ENCODE measurements at places on chromosomes 6 and 20.

- no peak for DNase-seq
Measured at GRCh38 chr6:32905078-32905477, 35.8 kb downstream of the HLA-DMB start.

DNA sequence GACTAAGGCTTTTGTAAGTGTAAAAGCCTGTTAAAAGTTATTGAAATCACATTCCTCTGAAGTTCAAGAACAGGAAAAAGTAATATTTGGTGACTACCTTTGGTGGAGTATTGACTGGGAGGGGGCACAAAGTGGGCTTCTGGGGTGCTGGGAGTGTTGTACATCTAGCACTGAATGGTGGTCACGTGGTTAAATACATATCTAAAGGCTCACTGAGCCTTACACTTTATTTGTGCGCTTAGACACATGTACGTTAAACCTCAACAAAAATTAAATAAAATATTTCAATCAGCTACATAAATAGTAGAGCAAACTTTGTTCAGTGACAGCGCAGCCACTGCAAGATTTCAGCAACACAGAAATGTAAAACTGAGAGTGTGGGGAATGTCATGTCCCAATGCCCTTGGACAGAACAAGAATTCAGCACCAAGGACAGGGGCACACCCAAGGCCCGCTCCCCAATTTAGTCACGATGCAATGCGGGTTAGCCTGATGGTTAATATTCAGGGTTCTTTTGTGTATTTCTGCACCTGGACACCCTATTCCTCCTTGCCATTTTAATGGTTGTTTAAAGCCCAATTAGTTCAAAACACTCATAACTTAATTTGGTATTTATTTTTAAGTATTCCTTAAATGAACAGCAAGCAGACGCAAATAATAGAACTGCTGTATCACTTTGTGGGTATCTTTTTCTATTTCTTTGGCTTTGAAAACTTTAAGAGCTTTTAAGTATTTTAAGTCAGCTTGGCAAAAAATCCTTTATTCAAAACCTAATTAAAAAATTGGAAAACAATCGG lies 37.4 kb downstream of the ANGPT4 start:
- DNase-seq: peak; percentile 18

- no peak for DNase-seq
Measured at GRCh38 chr6:90175627-90176538, 120.8 kb downstream of the BACH2 start.

GRCh38 chr6:154432533-154433476 lies 76.2 kb upstream of the IPCEF1 start:
- no peak for DNase-seq

DNA sequence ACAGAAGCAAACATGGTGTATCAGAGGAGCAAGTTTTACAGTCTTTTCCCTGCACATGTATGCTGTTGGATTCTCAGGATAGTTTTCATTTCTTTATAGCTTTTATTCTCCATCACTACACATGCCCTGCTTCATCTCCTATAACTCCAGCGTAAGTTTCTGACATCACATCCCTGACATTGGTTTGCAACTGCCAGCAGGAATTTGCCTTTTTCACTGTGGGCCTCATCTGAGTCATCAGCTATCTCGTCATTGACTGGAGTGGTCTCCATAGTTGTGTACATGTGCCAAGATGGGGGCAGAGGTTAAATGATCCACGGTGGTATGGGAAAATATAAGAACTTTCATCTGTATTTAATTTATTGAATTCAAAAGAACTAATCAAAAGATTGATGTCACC lies 96.7 kb downstream of the SLX4IP start:
- DNase-seq: no peak

DNA sequence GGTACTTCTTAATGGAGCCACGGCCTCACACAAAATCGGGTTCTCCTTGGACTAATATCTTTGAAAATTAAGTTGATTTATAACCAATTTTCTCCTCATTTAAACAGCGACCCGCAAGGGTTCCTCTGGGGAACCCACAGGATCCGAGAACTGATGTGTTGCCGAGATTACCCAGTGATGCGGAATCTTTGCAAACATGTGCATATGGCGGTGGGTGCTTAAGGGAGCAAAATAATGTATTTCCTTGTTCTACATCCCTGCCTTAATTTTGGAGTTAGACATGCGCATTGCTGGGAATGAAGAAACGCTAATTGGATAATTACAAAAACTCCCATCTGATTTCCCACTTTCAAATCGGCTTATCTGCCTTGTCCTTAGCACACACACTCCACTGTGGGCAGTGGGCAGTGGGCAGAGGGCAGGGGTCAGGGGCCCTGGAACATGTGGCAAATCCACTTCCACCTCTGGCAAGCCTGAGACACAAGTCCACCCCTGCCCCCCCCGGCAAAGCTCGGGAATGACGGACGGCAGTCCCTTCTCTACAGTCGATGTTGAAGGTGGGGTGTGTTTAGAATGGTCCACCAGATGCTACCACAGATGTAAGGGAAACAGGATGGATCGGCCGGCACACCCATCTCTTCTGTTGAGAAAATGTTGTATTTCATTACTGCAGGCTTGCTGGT lies 137.4 kb upstream of the CDH4 start:
- DNase-seq: no peak

- DNase-seq: peak; percentile 41
Measured at GRCh38 chr20:36572701-36573102, 695 bp upstream of the TGIF2 start.

DNA sequence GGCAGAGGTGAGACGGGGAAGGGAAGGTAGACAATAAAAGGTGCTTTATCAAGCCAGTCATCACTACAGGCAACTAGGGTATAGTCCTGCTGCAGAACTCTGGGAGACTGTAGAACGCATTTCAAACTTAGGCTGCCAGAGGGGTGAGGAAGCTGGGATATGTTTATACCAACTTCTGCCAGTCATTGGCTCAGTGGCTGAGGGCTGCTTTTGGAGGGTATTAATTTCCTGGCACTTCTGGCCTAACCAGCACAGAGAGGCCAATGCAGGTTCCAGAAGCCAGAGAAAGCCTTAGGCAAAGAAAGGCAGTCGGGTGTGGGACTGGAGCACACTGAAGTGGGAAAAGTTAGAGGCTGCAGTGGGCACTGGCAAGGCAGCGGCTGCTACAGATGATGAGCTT lies 3.9 kb upstream of the CPNE5 start:
- no peak for DNase-seq

DNA sequence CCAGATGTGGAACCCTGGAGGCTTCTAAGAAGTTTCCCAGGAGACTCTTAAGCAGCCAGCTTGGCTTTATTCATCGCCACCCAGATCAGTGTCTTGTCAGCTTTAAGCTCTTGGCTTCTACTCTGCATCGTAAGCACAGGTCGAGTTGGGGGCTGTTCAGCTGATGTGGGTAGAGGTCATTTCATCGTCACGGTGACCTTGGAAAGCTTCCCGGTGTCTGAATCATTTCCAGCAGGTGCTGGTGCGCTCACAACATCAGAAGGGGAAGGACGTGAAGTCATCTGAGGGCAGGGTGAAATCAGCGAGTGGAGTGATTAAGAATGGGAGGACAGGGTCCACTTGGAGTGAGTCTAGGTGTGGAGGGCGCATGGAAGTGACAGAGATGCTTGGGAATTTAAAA lies 112.6 kb downstream of the SASH1 start:
- DNase-seq: no peak

- DNase-seq: no peak
Measured at GRCh38 chr6:14051355-14051754, 66.2 kb upstream of the CD83 start.

GRCh38 chr6:82617648-82618047 lies 254.0 kb downstream of the TPBG start:
- no peak for DNase-seq

- DNase-seq: peak; percentile 35
Measured at GRCh38 chr20:43751167-43752050, 24.6 kb upstream of the GTSF1L start.

- no peak for DNase-seq
Measured at GRCh38 chr6:33061987-33062386, 11.5 kb downstream of the HLA-DPA1 start.

GRCh38 chr6:78709021-78709420 lies 158.3 kb upstream of the IRAK1BP1 start:
- no peak for DNase-seq

DNA sequence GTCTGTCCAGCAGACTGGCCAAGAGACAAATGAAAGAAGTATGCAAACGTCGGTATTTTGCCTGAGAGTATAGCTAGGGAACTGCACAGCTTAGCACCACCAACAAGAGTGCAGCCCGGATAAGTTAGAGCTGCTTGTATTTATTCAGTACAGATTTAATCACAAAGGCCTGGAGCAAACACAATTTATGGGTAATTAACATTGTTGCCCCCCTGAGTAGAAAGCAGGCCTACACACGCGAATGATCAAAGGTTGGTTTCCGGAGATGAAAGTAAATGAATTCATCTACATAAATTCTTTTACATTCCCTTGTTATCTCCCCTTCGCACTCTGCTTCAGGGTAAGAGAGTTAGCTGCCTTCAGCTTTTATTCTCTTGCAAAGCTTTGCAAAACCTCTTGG lies 24.7 kb upstream of the CRISP1 start:
- DNase-seq: no peak

DNA sequence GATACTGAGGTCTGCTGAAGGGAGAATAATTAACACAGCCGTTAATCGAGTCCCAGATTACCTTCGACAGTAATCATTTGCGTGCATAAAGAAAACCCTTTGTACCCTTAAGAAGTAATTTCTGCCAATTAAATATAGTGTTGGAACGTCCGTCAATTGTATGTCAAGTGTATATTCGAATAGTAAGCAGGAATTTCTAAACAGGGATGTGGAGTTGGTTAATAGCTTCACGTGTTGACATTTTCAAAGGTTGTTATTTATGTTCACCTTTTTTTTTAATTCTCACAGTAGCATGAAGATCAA lies 798 bp upstream of the SNAP91 start:
- no peak for DNase-seq

- no peak for DNase-seq
Measured at GRCh38 chr6:13526727-13527670, 39.6 kb upstream of the GFOD1 start.

DNA sequence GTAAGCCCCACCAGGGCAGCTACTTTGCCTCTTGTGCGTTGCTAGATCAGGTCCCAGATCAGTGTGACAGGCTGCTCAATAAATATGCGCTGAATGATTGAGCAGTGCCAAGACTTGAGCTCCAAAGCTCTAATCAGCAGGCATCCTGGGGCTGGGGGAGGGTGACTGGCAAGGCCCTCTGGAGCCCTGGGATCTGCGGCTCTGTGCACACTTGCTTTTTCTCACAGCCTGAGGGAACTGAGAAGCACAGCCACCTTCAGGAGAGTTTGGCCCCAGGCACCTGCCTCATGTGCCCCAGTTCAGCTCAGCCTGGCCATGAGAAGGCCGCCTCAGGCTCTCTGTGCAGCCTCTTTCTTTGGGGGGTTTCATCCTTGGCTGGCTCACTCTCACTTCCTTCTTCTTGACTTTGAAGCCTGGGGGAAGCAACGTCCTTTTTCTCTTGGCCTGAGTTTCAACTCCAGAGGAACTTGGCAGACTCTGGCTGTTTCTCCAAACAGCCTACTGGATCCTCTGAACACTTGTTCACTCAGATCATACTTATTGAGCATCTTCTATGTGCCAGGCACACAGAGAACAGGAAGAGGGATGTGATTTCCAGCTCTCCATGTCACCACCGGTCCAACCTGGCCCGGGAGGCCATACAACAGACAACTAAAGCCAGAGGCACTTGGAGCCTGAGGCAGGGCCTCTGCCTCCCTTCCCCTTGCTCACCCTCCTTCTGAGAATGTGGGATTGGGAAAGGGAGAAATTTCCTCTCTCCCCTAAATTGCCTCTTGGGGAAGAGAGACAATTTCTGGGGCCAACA lies 114.0 kb downstream of the VEGFA start:
- DNase-seq: no peak

DNA sequence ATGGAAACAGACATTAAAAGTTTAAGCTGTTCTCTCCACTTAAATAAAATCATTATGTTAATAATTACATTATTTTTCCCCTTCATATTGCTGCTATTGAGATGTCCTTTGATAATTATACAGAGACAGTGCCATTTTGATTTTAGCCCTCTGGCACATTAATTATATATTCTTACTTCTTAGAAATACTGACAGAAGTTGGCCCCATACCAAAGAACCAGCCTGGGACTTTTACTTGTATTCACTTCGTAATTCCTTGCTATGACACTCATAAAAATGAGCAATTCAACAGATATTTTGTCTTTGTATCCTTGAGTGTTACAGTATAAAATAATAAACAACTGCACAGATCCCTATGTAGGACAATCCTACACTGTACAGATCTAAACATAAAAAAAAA lies 743.7 kb downstream of the TBC1D32 start:
- no peak for DNase-seq

GRCh38 chr20:1893721-1894470 lies 1.3 kb upstream of the SIRPA start:
- no peak for DNase-seq

GRCh38 chr6:170090561-170090960 lies 200.3 kb downstream of the DLL1 start:
- no peak for DNase-seq

DNA sequence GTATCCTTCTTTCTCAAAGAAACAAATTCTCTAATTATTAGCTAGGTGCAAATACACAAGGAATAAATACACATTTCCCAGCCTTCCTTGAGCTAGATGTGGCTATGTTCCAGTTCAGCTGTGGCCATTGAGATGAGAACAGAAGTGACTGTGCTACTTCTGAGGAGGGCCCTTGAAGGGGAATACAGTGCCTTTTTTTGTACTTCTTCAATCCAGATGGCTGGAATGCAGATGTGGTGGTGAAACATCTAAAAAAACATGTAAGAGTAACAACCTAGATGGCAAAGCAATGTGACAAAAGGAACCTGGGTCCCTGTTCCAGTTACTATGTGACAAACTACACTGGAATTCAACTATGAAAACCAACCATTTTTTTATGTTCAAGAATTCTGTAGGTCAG lies 115.4 kb upstream of the DST start:
- no peak for DNase-seq

DNA sequence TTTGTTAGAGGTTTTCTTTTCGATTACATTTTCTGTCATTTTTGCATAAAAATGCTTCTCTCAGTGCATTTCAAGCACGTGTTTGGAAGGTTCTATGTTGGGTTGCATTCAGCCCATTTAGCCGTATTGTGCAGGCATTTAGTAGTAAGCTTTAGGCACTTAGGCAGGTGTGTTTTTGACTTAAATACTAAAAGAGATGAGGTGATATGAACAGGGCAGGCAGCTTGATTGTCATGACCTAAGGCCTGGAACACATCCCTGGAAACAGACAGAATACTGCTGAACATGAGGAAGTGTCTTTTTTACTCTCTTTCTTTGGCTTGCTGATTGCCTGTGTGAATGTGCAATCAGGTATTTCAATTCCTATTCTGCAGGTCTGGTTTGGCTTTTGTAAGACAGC lies 610.5 kb upstream of the MAN1A1 start:
- DNase-seq: no peak

- no peak for DNase-seq
Measured at GRCh38 chr6:111661541-111662061, 55.9 kb upstream of the TRAF3IP2 start.

DNA sequence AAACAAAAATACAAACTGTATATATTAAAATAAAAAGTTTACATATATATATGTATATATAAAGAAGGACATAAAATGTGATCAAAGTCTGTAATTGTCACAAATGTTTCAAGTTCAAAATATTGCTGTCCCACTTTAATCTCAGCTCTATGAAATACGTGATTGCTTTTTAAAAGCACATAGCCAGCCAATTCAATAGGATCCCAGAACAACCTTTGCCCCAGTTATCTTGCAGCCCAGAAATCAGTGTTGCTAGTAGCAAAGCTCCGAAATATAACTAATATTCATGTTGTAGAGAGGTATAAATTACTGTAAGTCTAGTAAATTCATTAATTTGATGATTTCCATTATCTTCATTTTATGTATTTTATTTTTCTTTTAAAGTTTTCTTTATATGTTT lies 114.6 kb downstream of the ELOVL4 start:
- no peak for DNase-seq

- no peak for DNase-seq
Measured at GRCh38 chr20:34583544-34583943, 25.0 kb downstream of the MAP1LC3A start.
